ENCODE measurements at places on chromosomes 4 and X.

GRCh38 chr4:18566970-18567799, 545.6 kb upstream of the LCORL start:
- no peak for DNase-seq

DNA sequence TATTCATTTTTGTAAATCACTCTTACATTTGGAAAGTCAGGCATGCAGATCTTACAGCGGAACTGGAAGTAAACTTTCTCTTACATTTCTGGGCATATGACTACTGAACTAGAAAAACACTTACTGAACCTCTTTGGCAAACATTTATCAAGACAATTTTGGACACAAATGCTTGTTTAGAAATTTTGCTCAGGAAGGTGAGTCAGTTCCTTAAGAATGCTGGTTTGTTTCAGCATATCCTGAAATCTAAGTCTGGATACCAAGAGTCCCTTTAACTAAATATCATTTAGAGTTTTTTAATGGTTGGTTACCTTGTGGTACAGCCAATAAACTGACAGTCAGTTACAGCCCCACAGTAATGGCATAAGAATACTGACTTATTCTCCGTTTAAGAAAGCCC, 15.0 kb downstream of the SHISA3 start:
- no peak for DNase-seq

- DNase-seq, result no peak
These were observed 12.4 kb upstream of the SETD7 start for GRCh38 chr4:139568206-139568955.

DNA sequence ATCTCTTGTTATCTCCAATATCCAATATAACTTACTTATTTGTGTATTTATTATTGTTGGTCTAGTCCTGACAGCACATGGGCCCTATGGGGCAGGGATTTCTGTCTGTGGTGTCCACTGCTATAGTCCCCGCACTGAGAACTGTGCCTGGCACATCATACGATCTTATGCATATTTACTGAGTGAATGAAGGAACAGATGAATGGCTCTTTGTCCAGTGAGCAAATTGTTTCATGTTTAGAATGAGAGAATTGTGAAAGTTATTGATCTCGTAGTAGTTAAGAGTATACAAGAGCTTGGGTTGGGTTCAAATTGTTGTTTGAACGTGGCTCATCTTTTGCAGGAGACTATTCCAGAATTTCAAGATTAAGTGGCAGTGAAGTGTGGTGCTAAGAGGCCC, 96.1 kb upstream of the SLC34A2 start:
- DNase-seq, result no peak

- no peak for DNase-seq
These were observed 18.3 kb downstream of the QDPR start for GRCh38 chr4:17493619-17494018.

DNA sequence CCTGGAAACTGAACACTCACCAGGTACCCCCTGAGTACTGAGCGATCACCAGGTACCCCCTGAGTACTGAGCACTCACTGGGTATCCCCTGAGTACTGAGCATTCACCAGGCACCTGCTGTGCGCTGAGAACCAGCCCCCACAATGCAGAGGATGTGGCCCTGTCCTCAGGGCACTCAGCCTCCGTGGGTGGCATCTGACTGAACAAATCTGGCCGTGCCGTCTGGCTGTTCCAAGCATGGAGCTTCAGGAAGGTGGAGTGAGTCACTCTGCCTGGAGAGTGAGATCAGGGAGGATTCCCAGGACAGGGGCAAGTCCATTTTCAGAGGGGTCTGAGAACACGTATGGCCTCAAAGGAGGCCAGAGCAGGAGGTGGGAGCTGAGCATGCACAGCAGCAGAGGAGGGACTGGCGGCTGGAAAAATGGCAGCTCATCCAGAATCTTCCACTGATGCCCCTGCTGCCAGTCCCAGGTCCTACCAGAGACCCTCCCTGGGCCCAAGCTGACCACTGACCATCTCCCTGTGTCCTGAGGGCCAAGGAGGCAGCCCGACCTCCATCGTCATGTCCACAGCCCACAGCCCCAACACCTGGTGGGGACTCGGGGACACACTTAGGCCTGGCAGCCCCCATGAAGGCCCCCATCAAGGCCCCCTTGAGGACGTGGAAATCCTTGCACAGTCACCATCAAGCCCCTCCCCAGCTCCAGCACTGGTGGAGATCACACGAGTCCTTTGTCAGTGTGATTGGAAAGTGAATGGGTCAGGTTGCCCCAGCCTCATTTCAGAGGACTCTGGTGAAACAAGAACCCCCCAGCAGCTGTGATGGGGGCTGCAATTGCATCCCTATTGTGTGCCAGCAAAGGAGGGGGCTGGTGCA, 94.1 kb downstream of the HMX1 start:
- DNase-seq, result no peak

DNA sequence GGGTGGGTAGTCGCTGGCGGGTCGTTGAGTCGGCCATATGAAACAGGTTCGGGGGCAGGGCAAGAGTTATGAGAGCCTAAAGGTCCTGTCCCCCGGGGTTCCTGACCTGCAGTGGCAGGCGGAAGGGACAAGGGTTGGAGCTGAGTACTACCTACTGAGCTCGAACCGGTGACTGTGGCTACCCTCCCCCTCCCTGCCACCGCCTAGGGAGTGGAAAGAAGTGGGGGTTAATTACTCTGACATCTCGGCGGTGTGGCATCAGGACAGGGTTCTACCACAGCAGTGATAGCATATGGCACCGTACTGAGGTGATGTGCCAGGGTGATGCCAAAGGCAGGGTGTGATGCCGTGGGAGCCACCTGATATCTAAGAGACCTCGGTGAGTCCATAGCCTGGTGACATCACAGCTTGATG, 307 bp downstream of the ATG4A start:
- DNase-seq, result no peak

- no peak for DNase-seq
These were observed 6.8 kb downstream of the SEPTIN6 start for GRCh38 chrX:119686087-119686691.

GRCh38 chr4:134695433-134695832, 493.8 kb upstream of the PABPC4L start:
- no peak for DNase-seq

GRCh38 chrX:3522101-3522650, 175.7 kb upstream of the MXRA5 start:
- DNase-seq, result no peak

DNA sequence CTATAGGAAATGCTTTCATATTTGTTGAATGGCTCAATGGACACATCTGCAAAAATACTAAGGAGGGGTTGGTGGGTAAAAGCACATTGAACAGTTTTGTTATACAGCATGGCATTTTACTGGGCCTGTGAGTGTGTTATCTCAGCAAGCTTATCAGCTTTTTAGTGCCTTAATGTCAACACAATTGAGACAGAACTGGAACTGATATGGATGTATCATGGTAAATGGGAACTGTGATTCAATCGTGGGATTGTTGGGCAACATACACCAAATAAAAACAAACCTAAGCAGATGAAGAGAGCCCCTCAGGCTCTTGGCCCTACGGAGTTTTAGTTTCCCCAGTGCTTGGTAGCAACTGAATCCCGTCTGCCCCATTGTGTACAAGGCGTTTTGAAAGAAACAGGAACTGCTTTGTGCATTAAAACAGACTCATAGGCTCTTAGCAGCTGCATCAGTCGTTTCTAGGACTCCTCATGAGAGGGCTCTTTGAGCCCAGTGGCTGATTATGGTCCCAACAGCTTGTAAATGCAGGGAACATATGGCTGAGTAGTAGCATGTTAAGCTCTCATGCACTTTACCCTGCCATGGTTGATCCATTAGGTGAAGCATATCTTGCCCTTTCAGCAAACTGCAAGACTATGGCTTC, 7.3 kb downstream of the GPR119 start:
- DNase-seq, result no peak

GRCh38 chr4:11704186-11704830, 275.6 kb upstream of the HS3ST1 start:
- no peak for DNase-seq

- no peak for DNase-seq
These were observed 20.5 kb downstream of the NKX3-2 start for GRCh38 chr4:13523591-13524503.

- DNase-seq, result no peak
These were observed 115.8 kb upstream of the DDIT4L start for GRCh38 chr4:100306018-100306417.

GRCh38 chrX:54325077-54325476, 32.8 kb downstream of the WNK3 start:
- no peak for DNase-seq

DNA sequence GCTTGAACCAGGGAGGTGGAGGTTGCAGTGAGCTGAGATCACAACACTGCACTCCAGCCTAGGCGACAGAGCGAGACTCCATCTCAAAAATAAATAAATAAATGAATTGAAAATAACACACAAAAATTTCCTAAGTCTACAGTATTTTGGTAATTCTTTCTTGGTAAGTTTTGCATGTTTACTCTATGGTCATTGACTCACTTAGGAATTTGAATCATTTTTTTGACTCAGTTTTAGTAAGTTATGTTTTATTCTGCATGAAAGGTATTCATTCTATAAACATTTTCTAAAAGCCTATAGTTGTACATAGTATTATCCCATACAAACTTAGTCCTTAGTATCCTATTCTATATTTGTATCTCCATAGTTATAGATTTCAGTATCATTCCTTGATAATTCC, 772.9 kb upstream of the SLIT2 start:
- no peak for DNase-seq

DNA sequence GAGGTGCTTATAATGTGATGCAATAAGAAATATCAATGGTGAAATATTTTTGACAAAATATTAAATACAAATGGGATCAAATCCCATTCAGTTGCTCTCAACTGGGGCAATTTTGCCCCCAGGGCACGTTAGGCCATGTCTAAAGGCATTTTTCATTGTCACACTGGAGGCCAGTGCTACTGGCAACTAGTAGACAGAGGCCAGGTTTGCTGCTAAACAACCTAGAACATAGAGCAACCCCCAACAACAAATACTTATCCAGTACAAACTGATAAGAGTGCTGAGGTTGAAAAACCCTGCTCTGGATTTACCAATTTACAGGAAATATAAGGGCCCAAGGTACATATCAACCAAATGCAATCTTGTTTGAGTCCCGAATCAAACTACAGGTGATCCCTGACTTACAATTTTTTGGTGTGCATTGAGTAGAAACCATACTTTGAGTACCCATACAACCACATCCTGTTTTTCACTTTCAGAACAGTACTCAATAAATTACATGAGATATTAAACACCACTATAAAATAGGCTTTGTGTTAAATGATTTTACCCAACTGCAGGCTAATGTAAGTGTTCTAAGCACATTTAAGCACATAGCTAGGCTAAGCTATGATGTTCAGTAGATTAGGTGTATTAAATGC, 237.5 kb downstream of the HNRNPD start:
- no peak for DNase-seq

DNA sequence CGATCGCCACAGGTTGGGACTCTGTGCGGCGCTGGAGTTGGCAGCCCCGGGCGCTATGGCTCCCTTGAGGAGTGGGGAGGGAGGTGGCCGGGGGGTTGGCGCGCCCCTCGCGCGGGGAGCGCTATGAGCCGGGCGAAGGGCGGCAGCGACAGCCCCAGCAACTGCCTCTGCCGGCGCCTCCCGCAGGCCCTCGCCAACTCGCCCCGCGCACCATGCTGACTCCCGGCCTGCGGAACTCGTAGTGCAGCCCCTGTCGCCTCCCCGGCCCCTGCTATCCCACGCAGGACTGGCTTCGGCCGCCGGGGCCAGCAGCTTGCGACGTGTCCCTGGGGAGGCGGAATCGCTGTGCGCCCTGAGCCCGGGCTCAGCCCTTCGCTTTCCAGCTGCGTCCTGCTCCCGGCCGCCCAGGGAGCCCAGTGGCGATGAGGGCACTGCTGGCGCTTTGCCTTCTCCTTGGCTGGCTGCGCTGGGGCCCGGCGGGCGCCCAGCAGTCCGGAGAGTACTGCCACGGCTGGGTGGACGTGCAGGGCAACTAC, 415 bp downstream of the SHISA3 start:
- no peak for DNase-seq

GRCh38 chr4:152259866-152260265, 276.0 kb downstream of the FBXW7 start:
- DNase-seq, result no peak

- no peak for DNase-seq
These were observed 1365.8 kb upstream of the DIAPH2 start for GRCh38 chrX:95318882-95319281.

- DNase-seq, result no peak
These were observed 692.1 kb upstream of the POU3F4 start for GRCh38 chrX:82816001-82816400.

DNA sequence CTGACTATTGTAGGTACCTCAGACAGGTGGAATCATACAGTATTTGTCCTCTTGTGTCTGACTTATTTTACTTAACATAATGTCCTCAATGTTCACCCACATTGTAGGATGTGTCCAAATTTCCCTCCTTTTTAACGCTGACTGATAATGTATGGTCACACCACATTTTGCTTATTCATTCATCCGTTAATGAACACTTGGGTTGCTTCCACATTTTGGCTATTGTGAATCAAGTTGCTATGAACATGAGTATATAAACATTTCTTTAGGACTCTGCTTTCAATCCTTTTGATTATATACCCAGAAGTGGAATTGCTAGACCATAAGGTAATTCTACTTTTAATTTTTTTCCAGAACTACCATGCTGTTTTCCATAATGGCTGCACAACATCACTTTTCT, 87.0 kb upstream of the NDP start:
- DNase-seq, result no peak

DNA sequence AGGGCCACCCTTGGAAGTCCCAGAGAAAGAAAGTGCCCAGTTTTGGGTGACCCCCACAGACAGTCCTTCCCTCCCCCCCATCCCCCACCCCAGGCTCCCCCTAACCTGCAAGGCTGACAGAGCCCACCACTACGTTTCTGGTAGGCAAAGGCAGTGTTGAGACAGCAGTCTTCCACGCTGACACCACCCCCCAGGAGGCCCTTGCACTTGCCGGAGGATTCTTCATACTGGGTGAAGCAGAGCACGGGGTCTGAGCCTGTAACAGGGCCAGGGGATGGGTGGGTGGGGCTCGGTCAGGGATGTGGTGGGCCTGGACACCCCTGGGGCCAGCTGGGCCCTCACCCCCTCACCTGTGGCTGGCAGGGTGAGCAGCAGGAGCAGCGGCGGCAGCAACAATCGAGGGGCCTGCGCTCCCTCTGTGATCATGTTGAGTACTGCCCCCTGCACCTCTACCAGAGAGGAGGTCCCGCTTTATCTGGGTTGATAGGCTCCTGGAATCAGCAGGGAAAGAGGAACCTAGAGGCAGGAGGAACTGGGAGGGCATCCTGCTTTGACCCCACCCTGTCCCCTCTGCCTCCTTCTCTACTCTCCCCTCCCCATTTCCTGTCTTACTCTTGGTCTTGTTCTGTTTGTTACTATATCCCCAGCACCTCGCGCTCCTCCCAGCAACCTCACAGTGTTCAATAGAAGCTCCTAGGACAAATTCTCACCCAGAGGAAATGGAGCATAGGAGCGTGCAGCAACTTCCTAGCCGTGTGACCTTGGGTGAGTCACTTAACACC, at the start of gene CFP:
Gene CFP (minus strand): TSS at position 512 of the 782 bp plus-strand sequence. CDS start 86 bp downstream, at position 426.
- no peak for DNase-seq

DNA sequence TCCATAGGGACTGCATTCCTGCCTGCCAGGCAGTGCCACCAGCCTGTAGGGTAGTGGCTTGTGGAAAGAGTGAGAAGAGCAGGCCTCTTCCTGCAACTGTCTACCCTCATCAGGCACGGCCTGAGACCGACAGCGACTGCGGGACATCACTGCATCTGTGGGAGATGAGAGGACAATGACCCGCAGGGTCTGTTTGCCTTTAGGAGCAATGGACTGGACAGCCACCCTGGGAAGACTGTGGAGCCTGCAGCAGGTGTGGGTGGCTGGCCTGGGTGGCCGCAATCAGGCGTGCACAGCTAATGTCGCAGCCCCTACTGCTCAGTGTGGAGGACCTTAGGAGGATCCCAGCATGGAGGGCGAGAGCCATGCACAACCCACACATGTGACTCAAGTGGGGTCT, 227.9 kb downstream of the PTTG2 start:
- DNase-seq, result no peak

GRCh38 chr4:105620640-105621323, 68.4 kb downstream of the ARHGEF38 start:
- DNase-seq, result no peak
